T-helper 2 cell (primary cell): ENCODE measurements at places on chromosomes 1 and 21.

- DNase-seq = no peak
Measured at GRCh38 chr1:24769656-24770651, 24.7 kb downstream of the CLIC4 start.

- no peak for DNase-seq
Measured at GRCh38 chr1:41723786-41724185, 194.9 kb downstream of the HIVEP3 start.

DNA sequence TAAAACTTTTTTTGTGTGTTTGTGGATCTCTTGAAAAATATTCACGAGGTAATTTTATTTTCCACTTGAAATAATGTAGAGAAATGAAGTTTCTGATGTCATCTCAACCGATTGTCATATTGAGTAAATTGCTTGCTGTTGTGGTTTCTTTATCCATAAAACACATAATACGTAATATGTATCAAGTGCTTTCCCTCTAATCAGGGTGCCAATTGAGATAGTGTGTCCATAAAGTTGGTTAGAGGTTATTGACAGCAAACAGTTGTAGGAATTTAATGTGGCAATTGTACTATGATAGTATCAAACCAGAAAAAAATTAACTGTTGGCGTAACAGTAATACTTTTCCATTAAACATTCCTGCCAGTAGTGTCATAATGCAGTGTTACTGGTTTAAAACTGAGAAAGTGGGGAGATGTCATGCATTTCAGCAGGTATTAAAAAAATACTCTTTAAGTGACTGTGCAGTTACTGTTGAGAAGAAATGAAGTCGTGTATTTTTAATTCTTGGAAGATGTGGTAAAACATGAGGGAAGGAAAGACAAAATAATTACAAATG lies 38.3 kb downstream of the USP25 start:
- DNase-seq = no peak

DNA sequence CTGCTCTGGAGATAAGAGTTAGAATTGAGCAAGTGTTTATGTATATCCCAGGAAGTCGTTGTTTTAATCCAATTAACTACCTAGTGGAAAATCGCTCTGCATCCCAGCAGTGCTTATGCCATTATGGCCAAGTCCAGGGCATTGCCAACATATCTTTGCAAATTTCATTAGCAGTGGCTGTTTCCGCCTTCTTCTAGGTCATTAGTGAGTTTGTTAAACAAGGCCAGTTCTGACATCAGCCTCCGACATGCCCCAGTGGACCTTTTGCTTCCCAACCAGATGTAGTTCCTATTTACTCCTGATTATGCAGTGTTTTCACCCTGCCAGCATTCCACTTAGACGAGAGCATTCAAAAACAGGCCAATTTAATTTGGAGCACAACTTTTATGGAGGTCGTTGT lies 106.8 kb upstream of the FAM78B start:
- DNase-seq = no peak

GRCh38 chr1:40783001-40783905 lies at the start of gene KCNQ4:
TSS of gene KCNQ4 (plus strand) at chr1:40783787. CDS start at chr1:40784094, 307 bp downstream.
- no peak for DNase-seq

- no peak for DNase-seq
Measured at GRCh38 chr1:166888373-166889111, 12.5 kb upstream of the TADA1 start.

- no peak for DNase-seq
Measured at GRCh38 chr1:59675936-59676335, 138.8 kb upstream of the HOOK1 start.

DNA sequence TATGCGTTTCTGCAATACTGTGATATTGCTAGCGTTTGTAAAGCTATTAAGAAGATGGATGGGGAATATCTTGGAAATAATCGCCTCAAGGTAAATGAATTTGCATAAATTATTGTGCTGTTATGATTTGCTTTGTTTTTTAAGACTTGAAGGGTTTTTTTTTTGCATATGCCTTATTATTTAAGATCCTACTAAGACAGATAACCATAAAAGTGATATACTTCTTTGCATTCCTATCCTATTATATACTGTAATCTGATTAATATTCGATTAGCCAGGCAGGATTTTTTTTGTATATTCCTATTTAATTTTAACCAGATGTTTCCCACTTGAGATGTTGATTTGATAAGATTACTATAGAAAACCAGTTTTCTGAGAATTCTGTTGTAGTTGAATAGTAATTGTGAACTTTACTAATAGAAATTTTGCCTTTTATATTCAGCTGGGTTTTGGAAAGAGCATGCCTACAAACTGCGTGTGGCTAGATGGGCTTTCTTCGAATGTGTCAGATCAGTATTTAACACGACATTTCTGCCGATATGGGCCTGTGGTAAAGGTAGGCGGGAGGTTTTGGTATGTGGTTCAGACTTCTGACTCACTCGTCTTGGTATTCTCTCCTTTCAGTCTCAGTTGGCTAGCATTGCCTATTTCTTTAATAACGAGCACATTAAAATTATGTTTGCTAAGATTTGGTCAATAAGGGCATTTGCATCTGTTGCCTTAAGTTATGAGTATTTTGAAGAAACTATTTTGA lies 56.8 kb downstream of the ZBTB17 start:
- DNase-seq = peak; percentile 91

GRCh38 chr1:13570924-13571323 lies 12.7 kb upstream of the PDPN start:
- no peak for DNase-seq
